ENCODE measurements at places on chromosomes 3 and 15. TPM values are rescaled to one million over a fixed set of nuclear protein-coding genes. Genes with fewer than 3 reads are reported as not detected.

CLDN16 gene
- total RNA-seq: not detected

LRTM1 gene
- 99.9 TPM for total RNA-seq

FHIT gene
- 5.1 TPM for total RNA-seq

RPUSD2 gene
- 11.0 TPM for total RNA-seq

CHRNA7 gene
- 0.84 TPM for total RNA-seq

ENTPD3 gene
- total RNA-seq: 0.44 TPM

DUSP7 gene
- 14.0 TPM for total RNA-seq

GRCh38 chr3:45595364-45596195 is 1.0 kb downstream of the LIMD1 start:
- H3K27ac ChIP-seq: peak overlapping the region; percentile 62
- H3K36me3 ChIP-seq: peaks cover 7% of the 10 kb centered on the region
- peak; percentile 60 for DNase-seq
- H3K27me3 ChIP-seq: no peaks in the 10 kb centered on the region

- peaks cover 66% of the 10 kb centered on the region for H3K36me3 ChIP-seq
- no peak for DNase-seq
- H3K27ac ChIP-seq: no peak overlapping the region
- no peaks in the 10 kb centered on the region for H3K4me1 ChIP-seq
- no peak overlapping the region for H3K4me3 ChIP-seq
Observed at GRCh38 chr3:196932600-196932999, 9.7 kb downstream of the NCBP2 start.

DNA sequence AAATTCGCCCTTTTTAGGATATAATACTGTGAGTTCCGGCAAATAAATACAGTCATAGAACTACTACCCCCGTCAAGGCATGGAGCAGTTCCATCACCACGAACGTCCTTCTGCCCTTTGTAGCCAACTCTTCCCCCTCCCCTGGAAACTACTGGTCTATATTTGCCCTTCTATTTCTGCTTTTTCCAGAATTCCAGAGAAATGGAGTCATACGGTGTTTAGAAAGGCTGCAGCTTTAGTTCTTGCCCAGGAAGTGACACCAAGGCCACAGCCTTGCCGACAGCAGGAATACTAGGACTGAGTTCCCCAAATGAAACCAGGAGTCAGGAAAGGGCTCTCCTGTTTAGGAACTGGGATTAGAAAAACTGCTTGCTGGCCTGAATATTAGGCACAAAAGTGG is 291.2 kb downstream of the FAM43A start:
- H3K27me3 ChIP-seq: peaks cover 4% of the 10 kb centered on the region

GRCh38 chr15:40892447-40893012 is 1.7 kb upstream of the VPS18 start:
- peaks cover 18% of the 10 kb centered on the region for H3K4me1 ChIP-seq
- no peak overlapping the region for H3K4me3 ChIP-seq
- DNase-seq: no peak
- H3K27ac ChIP-seq: no peak overlapping the region
- H3K36me3 ChIP-seq: peaks cover 11% of the 10 kb centered on the region

DNA sequence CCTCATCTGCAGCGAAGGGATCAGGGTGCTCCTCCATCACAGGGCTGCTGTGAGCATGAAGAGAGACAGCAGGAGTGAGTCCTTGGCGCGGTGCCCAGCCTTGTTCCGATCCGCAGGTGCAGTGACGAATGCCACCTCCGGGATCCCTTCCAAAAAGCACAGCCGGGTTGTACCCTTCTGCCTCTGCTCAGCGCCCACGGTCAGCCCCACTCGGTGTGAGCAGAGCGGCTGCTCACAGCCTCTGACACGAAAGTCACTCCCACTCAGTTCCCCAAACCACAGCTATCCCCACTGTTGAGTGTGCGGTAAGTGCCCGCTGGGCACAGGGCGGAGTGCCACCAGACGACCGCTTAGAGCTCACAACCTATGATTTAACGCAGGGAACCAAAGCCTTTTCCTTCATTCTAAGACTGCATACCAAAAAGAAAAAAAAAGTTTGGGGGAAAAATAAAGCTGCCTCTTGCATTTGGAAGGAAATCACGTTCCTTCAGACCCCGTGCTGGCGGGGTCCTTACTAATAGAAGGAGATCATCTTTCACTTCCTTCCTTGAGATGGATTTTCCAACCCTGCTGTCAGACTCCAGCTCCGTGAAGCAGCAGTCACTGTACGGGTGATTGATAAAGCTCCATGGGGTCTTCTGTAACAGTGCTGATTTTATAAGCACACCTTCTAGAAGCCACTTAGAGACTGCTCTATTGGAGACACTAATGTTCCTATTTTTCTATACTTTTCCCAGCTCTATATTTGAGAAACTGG is 34.7 kb upstream of the TUBGCP5 start:
- H3K27ac ChIP-seq: no peak overlapping the region
- H3K4me1 ChIP-seq: no peaks in the 10 kb centered on the region
- H3K27me3 ChIP-seq: no peaks in the 10 kb centered on the region
- peak; percentile 10 for DNase-seq

DNA sequence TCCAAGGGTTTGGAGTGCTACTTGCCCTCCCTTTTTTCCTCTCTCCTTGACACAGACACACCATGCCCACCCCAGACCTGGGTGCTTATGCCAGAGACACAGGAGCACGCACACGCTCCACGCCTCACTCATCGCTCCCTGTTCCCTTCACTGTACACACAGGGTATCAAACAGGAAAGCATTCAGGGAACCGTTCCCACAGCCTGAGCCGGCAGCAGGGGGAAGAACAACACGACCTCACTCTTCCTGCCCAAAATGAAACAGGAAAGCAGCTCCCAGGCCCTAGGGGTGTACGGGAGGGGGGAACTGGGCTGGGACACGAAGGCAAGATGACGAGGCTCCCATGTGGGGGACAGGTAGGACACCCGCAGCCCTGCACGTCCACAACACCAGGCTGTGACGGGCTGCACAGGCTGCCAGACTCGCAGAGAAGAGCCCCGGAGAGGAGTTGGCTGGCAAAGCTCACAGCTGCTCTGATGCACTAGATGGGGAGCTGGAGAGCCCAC is 11.2 kb downstream of the DLL4 start:
- DNase-seq: peak; percentile 49
- no peak overlapping the region for H3K4me3 ChIP-seq
- H3K36me3 ChIP-seq: no peaks in the 10 kb centered on the region
- no peaks in the 10 kb centered on the region for H3K27me3 ChIP-seq

- no peak overlapping the region for H3K4me3 ChIP-seq
- H3K27ac ChIP-seq: no peak overlapping the region
- H3K27me3 ChIP-seq: no peaks in the 10 kb centered on the region
- H3K4me1 ChIP-seq: peaks cover 56% of the 10 kb centered on the region
- DNase-seq: no peak
Observed at GRCh38 chr15:67091980-67092677, 26.7 kb downstream of the SMAD3 start.

- H3K27ac ChIP-seq: no peak overlapping the region
- H3K4me3 ChIP-seq: no peak overlapping the region
- DNase-seq: no peak
- H3K4me1 ChIP-seq: peaks cover 56% of the 10 kb centered on the region
- no peaks in the 10 kb centered on the region for H3K36me3 ChIP-seq
- no peaks in the 10 kb centered on the region for H3K27me3 ChIP-seq
Observed at GRCh38 chr3:58047826-58048225, 39.6 kb downstream of the FLNB start.

- no peaks in the 10 kb centered on the region for H3K27me3 ChIP-seq
- H3K36me3 ChIP-seq: no peaks in the 10 kb centered on the region
- no peaks in the 10 kb centered on the region for H3K4me1 ChIP-seq
- no peak overlapping the region for H3K4me3 ChIP-seq
- DNase-seq: no peak
Observed at GRCh38 chr3:175176556-175176955, 317.4 kb downstream of the NAALADL2 start.

GRCh38 chr3:65732051-65732935 is 306.4 kb downstream of the MAGI1 start:
- H3K27ac ChIP-seq: no peak overlapping the region
- H3K4me3 ChIP-seq: no peak overlapping the region
- peaks cover 13% of the 10 kb centered on the region for H3K4me1 ChIP-seq
- no peaks in the 10 kb centered on the region for H3K36me3 ChIP-seq
- peak; percentile 85 for DNase-seq
- no peaks in the 10 kb centered on the region for H3K27me3 ChIP-seq

DNA sequence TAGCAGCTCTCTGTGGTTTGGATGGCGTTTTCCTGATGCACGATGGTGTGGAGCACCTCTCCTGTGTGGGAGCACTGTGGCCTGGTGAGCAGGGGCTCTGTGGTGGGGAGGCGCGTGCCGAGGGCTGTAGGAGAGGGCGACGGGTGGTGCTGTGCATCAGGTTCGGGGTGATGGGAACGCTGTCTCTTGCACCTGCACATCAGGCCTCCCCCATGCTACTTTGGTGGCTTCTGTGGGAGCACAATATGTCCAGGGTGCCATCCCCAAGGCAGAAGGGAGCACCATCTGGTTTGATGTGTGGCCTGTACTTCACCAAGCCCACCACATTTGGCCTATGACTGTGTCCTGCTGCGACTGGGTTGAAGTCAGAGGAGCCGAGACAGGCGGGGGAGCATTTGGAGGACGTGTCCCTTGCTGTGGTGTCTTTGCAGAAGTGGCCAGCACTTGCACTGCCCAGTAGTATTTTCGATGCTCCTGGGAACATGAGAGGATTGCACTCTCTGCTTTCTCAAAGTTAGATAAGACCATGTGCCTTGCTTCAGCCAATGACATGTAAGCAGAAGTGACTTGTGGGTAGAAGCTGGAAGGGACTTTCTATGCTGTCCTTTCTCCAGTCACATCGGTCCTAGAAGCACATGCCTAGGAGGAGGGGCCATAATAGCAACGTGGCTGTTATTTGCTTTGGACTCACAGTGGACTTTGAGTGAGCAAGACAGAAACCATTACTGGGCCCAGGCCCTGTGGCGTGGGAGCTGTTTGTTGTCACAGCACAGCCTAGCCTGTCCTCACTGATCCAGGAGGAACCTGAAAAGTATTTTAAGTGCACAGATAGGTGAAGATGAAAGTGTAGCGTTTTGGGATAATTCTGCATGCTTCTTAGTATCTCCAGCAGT is 72.1 kb downstream of the APBA2 start:
- no peak overlapping the region for H3K4me3 ChIP-seq
- no peak for DNase-seq
- no peak overlapping the region for H3K27ac ChIP-seq
- H3K36me3 ChIP-seq: no peaks in the 10 kb centered on the region
- H3K4me1 ChIP-seq: peaks cover 4% of the 10 kb centered on the region

DNA sequence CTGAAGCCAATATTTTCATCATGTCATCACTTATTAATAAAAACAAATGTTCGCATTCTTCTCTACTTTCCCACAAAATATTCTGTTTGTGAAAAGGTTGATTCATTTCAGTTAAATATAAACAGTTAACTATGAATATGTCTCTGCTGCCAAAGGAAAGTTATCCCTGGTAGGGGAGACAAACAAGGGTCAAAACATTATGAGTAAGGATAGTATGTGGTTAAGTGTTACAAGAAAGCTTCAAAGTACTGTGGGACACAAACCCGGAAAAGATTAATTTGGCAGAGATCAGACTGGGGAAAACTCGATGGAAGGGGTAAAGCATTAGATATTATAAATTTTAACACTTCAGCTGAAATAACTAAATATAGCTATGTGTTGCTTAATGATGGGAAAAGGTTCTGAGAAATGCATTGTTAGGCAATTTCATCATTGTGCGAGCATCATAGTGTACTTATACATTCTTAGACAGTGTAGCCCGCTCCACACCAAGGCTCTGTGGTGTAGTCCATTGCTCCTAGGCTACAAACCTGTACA is 436.5 kb upstream of the TBL1XR1 start:
- H3K4me3 ChIP-seq: no peak overlapping the region
- no peaks in the 10 kb centered on the region for H3K4me1 ChIP-seq
- H3K36me3 ChIP-seq: no peaks in the 10 kb centered on the region
- H3K27ac ChIP-seq: no peak overlapping the region

GRCh38 chr3:49593041-49593440 is 38.8 kb downstream of the BSN start:
- H3K4me1 ChIP-seq: no peaks in the 10 kb centered on the region
- DNase-seq: no peak
- no peak overlapping the region for H3K27ac ChIP-seq
- H3K27me3 ChIP-seq: peaks cover 2% of the 10 kb centered on the region
- no peaks in the 10 kb centered on the region for H3K36me3 ChIP-seq
- no peak overlapping the region for H3K4me3 ChIP-seq

GRCh38 chr15:70358871-70359647 is 261.3 kb upstream of the TLE3 start:
- no peaks in the 10 kb centered on the region for H3K36me3 ChIP-seq
- no peak overlapping the region for H3K27ac ChIP-seq
- H3K4me3 ChIP-seq: no peak overlapping the region

GRCh38 chr3:65313666-65314065 is 625.9 kb upstream of the ADAMTS9 start:
- no peaks in the 10 kb centered on the region for H3K4me1 ChIP-seq
- DNase-seq: no peak
- H3K27me3 ChIP-seq: no peaks in the 10 kb centered on the region
- no peaks in the 10 kb centered on the region for H3K36me3 ChIP-seq
- H3K27ac ChIP-seq: no peak overlapping the region

DNA sequence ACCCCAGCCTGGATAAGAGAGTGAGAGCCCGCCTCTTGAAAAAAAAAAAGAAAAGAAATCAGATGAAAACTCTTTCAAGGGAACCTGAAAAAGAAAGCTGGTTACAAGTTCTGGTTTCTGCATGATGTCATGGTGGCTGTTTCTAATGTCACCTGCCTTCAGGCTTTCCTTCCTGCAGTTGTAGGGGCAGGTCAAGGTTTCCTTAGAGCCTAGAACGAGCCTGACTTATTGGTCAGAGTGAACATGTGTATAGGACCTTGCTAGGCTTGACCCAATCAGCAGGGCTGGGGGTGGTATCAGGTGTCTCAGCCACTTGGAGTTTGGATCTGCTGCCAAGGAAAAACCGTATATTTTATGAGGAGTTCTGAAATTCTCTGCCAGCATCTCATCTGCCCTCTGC is 3.8 kb downstream of the IVD start:
- H3K27me3 ChIP-seq: no peaks in the 10 kb centered on the region
- peaks cover 14% of the 10 kb centered on the region for H3K4me1 ChIP-seq
- no peak overlapping the region for H3K27ac ChIP-seq
- no peak overlapping the region for H3K4me3 ChIP-seq
- DNase-seq: no peak
- H3K36me3 ChIP-seq: peaks cover 58% of the 10 kb centered on the region

DNA sequence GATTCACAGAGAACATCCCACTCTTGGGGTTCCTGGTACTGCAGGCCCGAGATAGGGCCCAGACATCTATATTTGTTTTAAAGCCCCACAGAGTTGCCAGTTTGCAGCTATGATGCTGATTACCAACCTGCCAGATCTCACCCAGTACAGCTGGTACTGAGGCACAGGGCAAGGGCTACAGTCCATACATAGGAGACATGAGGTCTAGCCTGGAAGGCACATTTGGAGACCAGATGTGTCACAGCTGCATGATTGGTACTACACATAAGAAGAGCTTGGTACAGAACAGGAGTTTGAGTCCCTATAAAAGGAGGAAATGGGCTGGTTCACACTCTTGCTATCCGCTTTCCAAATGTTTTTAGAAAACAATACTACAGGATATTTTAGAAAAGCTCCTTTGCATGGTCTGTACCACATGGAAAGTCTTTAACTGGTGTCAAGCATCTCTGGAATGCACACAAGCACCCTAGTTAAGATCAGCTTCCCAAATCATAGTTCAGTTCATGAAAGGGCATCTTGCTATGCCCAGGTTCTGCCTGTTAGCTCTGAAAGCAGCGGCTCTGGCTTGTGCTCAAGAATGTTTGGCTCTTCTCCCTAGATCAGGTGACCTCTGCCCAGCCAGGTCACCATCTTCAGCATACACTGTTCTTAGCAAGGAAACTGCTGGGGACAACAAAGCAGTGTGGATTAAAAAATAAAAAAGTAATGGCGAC is 20.6 kb downstream of the MTMR14 start:
- H3K4me3 ChIP-seq: no peak overlapping the region
- H3K4me1 ChIP-seq: no peaks in the 10 kb centered on the region
- H3K36me3 ChIP-seq: peaks cover 74% of the 10 kb centered on the region
- DNase-seq: no peak
- no peak overlapping the region for H3K27ac ChIP-seq
- H3K27me3 ChIP-seq: no peaks in the 10 kb centered on the region
